ENCODE measurements at places on chromosomes 3 and 15.

- no peak for DNase-seq
Observed at GRCh38 chr3:52707585-52707984, 1.7 kb downstream of the SPCS1 start.

DNA sequence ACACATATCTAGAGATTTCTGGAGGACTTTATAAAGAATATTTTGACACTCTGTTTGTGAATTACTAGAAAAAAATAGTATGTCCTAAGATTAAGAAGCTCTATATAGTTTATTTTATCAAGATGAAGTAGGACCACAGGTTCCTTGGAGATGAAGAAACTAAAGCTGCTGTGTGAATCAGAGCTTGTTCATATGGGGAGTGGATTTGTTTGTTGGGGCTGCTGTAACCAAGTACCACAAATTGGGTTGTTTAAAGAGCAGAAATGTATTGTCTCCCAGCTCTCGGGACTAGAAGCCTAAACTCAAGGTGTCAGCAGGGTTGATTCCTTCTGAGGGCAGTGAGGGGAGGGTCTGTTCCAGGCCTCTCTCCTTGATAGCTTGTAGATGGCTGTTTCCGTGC is 270.6 kb upstream of the UMPS start:
- no peak for DNase-seq

DNA sequence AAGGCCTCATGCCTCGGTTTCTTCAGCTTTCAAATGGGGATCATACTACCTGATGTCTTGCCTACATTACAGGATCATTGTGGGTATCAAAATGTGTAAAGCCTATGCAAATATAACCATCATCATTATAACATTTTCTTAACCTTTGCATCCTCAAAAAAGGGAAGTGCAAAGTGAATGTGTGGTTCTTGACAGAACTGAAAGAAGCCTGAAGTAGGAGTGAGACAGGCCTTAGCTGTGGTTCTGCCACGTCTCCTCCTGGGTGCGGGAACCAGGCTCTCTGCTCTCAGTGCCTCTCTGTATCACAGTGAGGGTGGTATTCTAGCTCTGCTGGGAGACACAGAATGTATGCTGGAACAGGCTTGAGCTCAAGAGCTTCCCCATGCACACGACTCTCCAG is 316.9 kb upstream of the ICE2 start:
- DNase-seq = no peak

- DNase-seq = no peak
Observed at GRCh38 chr15:101276501-101277037, 716 bp downstream of the SELENOS start.

Measured in stimulated activated CD8-positive, alpha-beta memory T cell treated with anti-CD3 and anti-CD28 coated beads, Interleukin-7, amount 100 ng/mL, for 4 hours (primary cell).